Naive thymus-derived CD8-positive, alpha-beta T cell (primary cell): ENCODE measurements at places on chromosomes 16 and 17.
A peak's percentile ranks its signal among the peaks of the same experiment; 100 is the strongest.

GRCh38 chr17:72606656-72607055, 485.8 kb downstream of the SLC39A11 start:
- H3K36me3 ChIP-seq = no peaks in the 10 kb centered on the region
- no peak overlapping the region for H3K27ac ChIP-seq
- H3K4me3 ChIP-seq = no peak overlapping the region
- H3K27me3 ChIP-seq = peaks cover 28% of the 10 kb centered on the region
- DNase-seq = no peak
- H3K4me1 ChIP-seq = no peaks in the 10 kb centered on the region

DNA sequence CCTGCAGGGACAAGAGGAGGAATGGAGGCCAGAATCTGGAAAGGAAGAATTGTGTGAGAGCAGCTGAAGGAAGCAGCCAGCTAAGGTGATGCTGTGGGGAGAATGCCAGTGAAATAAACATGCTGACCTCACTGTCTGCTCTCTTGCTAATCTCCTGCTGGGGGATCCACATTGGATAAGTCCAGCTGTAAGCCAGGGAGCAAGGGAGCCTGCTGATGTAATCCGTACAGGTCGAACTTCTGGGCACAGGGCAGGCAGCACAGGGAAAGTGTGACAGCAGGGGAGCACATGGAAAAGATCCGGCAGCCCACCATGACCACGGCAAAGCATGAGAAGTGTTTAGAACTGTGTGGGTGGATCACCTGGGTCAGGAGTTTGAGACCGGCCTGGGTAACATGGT, 7.5 kb upstream of the XPO6 start:
- H3K36me3 ChIP-seq = no peaks in the 10 kb centered on the region
- H3K4me1 ChIP-seq = no peaks in the 10 kb centered on the region
- DNase-seq = no peak
- H3K4me3 ChIP-seq = no peak overlapping the region
- H3K27me3 ChIP-seq = no peaks in the 10 kb centered on the region
- H3K27ac ChIP-seq = no peak overlapping the region

DNA sequence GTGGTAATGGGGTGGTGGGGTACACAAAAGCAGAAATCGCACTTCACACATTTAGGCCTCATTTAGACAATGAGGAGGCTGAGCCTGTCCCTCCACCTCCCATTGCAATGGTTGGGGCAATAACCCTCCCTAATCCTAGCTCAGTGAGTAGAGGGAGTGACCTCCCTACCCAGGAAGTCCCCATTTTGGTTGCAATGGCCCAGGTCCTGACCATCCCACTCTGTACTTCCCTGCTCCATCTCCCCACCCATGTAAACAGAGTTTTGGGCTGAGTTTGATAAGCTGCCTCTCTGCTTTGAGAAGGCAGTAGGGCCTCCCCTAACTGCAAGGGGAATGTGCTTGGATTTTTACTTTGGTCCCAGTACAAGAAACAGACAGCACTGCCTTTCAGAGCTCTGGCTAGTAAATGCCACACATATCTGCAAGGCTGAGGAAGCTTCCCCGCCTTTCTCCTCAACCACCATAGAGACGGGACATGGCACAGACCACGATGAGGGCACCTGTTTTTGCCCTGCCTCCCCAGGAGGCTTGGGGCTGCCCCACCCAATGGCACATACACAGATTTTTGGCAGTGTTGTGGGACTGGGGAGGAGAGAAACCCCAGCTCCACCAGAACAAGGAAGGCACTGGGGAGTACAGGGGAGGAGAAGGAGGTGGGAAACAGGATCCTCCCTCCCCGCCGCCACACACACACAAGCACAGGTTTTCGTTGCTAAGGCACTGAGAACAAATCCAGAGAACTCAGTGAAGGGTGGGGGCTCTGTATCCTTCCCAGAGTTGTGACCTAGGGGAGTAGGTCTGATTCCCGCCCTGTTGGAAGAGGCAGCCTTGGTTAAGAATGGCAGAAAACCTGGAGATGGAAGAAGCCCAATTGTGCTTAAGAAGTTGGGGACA, 7.3 kb downstream of the VAT1 start:
- peak overlapping the region; percentile 64 for H3K27ac ChIP-seq
- DNase-seq = no peak
- H3K36me3 ChIP-seq = peaks cover 41% of the 10 kb centered on the region
- H3K27me3 ChIP-seq = no peaks in the 10 kb centered on the region

DNA sequence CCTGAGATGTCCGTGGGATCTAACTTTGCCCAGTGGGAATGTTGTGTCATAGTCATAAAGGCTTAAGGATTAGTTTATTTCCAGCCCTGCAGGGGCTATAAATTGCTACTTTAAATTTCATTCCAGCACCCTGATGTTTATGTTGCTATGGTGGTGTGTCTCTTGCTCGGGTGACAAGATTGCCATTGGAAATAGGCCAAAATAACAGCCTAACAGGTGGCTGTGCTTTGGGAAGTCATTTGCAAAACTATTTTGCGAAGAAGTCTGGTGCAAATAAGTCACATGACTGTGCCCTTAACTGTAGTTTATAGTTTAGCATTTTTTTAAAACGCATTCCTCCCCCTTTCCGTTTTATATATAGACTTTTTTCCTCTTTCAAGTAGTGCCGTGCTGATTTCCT, 23.1 kb downstream of the PITPNC1 start:
- peaks cover 5% of the 10 kb centered on the region for H3K36me3 ChIP-seq
- H3K27ac ChIP-seq = peak overlapping the region; percentile 100
- peak overlapping the region; percentile 65 for H3K4me3 ChIP-seq
- no peaks in the 10 kb centered on the region for H3K27me3 ChIP-seq
- H3K4me1 ChIP-seq = peaks cover 25% of the 10 kb centered on the region

- peaks cover 53% of the 10 kb centered on the region for H3K36me3 ChIP-seq
- no peak overlapping the region for H3K27ac ChIP-seq
- DNase-seq = no peak
- H3K4me1 ChIP-seq = peaks cover 91% of the 10 kb centered on the region
These were observed 76.0 kb downstream of the CREBBP start for GRCh38 chr16:3804426-3805016.

GRCh38 chr16:629185-629832, 1.5 kb upstream of the WFIKKN1 start:
- no peak overlapping the region for H3K4me3 ChIP-seq
- H3K27ac ChIP-seq = no peak overlapping the region
- no peaks in the 10 kb centered on the region for H3K4me1 ChIP-seq
- DNase-seq = no peak
- no peaks in the 10 kb centered on the region for H3K27me3 ChIP-seq
- no peaks in the 10 kb centered on the region for H3K36me3 ChIP-seq
